ENCODE measurements at places on chromosomes 12 and 14. TPM values are rescaled to one million over a fixed set of nuclear protein-coding genes. Genes with fewer than 3 reads are reported as not detected.

Gene ADAM21
- total RNA-seq = 0.13 TPM

Gene RASAL1
- total RNA-seq = not detected

Gene OR4E2
- not detected for total RNA-seq

DNA sequence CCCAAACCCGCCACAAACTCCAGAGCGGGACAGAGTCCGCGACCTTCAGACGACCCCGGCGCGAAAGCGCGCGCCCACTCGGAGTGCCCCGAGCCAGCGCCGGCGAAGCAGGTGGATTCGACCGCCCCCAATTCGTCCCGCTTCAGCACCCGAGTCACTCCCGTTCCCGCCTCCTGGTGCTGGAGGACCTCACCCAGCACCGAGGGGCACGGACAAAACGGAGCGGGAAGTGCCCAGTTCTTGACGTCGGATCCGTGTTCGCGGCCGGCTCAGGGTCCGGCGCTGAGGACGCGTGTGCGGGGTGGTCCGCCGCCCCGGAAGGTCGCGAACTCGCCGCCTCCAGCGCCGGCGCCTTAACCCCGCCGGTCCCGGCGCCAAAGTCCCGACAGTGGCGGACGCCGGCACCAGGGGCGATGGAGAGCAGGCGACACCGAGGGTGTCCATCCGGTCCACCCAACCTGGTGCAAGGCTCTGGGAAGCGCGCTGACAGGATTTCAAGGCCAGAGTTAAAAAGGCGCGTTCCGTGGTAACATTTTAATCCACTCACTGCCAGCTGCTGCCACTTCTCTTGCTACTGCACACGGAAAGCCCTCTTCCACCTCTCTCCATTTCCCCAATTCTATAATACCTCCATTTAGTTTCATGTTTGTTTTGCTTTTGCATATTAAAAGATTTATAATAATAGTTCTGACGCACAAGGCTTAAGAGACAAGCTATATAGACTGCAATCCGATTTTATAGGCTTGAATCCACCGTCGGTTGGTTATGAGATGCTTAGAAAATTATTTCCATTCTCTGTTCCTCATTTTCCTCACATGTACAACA lies 240.0 kb upstream of the CPNE8 start:
- DNase-seq = no peak

DNA sequence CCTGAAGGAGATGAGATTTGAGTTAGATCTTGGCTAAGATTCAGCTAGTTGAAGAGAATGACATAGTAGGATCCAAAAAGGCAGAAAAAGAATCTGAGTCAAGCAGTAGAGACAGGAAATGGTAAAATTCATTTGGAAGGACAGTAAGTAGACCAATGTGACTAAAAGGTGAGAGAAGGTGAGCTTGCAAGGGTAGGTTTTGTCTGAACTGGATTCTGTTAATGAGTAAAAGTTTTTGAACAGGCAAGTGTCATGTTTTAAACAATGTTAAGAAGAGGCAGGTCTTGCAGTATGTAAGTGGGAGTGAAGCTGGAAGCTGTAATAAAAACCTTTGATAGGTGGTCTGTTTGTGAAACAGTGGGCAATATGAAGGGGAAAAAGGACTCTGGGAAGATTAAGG lies 58.6 kb downstream of the ACSS3 start:
- no peak for DNase-seq

- no peak for DNase-seq
These were observed 78.4 kb downstream of the ITPK1 start for GRCh38 chr14:93037351-93037750.

DNA sequence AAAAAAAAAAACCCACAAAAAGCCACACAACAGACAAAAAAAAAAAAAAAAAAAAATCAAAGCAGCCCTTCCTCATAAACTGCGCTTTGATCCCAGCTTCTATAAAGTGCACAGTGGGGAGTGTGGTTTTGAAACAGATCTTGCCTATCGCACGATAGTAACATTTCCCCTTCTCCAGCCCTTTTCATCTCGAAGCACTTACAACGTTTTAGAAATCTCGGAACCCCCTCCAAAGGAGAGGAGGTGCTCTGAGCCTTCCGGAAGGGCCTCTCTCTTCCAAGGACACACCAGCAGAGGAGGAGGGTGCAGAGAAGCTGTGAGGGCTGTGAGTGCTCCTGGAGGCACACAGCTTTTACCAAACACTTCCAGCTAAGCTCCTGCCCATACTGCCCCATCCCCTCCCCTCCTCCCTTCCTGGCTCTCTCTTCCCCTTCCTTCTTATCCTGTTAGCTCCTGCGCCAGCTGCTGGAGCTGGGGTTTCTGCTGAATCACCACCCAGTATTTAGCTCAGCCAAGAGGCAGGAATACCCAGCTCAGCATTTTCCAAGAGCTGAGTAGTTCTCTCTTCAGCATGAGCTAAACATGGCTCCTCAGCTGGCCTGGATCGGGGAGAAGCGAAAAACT lies 28.4 kb downstream of the SLC7A8 start:
- DNase-seq = no peak

DNA sequence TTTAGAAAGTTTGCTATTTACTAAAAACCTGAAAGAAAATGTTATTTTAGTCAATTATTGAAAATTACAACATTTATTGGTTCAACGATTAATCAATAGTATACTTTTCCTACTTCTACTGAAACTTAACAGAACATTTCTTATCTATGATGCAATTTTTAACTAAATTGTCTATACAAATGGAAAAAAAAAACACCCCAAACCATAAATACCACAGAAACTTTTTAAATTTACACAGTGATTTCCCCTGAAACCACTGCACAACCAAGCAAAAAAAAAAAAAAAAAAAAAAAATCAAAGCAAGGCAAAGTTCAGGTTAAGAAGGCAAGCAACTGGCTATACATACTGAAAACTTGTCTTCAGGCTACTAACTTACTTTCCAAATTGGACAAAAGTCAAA lies 71.9 kb upstream of the POC1B start:
- no peak for DNase-seq

- no peak for DNase-seq
These were observed 35.1 kb downstream of the EIF2S3B start for GRCh38 chr12:10540776-10541205.

- DNase-seq = peak; percentile 49
These were observed 146.4 kb upstream of the FKBP4 start for GRCh38 chr12:2648406-2648805.

DNA sequence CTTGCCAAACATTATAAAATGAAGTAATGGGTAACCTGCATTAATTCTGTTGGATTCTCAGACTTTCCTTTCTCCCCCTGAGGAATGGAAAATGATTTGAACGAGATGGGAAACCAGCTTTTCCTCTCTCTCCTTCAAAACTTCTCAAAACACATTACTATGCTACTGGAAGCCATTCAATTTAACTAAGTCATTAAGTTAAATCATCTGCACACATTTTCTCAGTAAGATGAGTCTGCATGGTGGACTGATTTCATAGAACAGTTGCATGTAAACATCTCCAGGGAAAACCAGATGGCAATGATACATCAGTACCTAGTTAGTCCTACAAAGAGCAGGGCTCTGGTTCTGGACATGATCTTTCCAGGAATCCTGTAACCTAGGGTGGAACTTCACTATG lies 59.9 kb downstream of the BMP4 start:
- no peak for DNase-seq

All from mesenteric fat pad (tissue), 1 donor.